Activated CD4-positive, alpha-beta memory T cell treated with anti-CD3 and anti-CD28 coated beads, Interleukin-2, amount 10 ng/mL, durations not matched to agents 7 days and 5 days (primary cell): ENCODE measurements at places on chromosomes 16 and 17. TPM values are rescaled to one million over a fixed set of nuclear protein-coding genes. Genes with fewer than 3 reads are reported as not detected.

The HOXB9 gene
- total RNA-seq, result 0.88 TPM

The ENPP7 gene
- 0.10 TPM for total RNA-seq

The RPA1 gene
- total RNA-seq, result 186 TPM

The TBC1D26 gene
- not detected for total RNA-seq

The CACNG3 gene
- total RNA-seq, result not detected

DNA sequence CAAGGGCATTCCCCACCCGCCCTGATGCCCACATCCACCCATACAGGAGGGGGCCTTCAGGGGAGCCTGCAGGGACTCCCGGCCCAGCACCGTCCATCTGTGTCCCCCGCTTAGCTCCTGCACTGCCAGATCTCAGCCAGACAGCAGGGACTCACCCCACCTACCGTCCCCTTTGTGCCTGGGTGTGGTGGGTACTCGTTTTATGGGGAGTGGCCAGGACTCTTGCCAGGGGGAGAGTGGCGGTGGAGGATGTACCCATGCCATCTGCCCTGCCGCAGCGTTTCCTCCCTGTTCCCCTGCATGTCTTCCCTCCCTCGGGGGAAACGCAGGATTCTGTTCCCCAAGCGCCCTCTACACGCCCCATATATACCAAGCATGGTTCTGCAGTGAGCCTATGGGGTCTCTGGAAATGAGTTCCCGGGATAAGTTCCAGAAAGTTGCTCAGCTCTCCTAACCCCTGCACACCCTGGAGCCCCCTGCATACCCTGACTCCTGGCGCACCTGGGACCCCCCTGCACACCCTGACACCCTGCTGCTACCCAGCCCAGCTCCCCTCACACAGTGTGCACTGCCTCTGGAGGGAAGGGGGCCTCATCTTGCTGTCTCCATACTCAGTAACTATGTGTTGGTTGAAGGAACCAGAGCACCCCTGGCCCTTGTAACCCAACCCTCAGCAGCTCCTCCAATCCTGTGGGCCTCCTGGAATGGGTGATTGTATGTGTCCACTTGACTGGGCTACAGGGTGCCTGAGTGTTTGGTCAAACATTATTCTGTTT lies 4.2 kb upstream of the MAFG start:
- no peak for DNase-seq

- DNase-seq, result no peak
Observed at GRCh38 chr17:40850293-40850972, 16.6 kb downstream of the KRT12 start.

DNA sequence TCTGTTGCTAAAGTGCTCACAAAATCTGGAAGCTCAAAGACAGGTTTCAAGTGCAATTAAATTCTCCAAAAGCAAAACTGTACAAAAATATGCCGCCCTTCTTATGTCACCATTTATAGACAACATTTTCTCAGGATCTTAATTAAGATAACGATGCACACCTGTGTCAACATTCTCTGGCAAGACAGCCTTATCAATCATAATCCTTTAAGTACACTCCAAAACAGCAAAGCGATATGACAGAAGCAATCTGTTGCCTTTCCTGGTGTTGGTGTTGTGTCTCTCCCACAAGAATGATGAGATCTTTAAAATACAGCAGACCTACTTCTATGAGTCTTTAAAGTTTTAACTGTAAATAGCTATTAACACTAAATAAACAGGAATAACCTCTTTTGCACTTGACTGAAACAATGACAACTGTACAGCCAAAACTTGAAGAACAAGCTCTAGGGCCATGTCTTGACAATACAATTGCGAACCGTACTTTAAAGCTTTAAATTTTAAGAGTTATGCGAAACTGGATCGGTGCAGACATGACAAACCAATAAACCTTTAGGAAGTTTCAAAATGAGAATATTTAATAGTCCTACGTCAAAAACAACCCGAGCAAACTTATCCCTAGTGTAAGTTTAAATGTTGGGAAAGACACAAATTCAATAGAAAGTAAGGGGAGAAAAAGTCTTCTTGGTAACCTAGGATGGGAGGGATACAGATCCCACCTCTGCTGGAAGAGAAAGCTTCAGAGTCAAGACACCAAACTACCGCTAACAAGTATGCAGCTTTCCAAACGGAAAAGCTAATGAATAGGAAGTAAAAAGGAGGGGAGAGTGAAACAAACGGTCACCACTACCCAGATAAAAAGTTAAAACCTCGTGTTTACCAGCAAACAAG lies 3.3 kb upstream of the IRX5 start:
- DNase-seq, result no peak

DNA sequence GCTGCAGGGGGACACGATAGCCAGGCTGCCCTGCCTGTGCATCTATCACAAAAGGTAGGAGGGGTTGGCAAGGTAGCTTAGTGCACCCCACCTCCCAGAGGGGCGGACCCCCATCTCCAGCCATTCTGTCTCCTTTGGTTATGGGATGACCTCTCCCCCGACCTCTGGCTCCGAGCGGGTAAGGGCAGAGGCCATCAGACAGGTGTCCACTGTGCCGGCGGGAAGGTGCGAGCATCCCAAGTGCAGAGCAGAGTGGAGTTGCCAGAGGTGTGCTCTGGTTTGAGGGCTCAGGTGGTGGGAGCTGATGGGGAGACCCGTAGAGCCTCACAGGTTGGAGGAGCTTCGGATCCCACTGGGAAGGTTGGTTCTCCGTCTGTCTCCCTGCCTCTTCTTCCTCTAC lies 11.7 kb downstream of the LDHD start:
- DNase-seq, result no peak

DNA sequence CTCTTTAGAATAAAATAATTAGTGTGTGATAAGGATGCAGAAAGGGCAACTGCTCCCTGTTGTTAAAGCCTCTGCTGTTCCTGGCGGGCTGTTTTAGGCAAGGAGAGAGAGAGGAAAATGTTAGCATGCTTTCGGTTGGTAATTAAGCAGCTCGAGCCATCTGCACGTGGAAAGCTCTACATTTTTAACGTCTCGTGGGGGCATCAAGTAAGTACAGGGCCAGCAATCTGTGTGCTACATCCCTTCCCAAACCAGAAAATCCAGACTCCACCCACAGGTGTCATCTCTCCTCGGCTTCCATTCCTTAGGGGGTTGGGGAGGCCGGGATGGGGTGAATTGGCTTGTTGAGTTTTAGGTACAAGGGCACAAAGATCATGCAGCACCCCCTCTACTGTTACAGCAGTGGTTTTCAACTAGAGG lies 62.4 kb upstream of the MARCHF10 start:
- DNase-seq, result no peak

- DNase-seq, result no peak
Observed at GRCh38 chr16:70508752-70509151, 14.6 kb downstream of the COG4 start.

- no peak for DNase-seq
Observed at GRCh38 chr17:39647256-39647655, 10.3 kb downstream of the STARD3 start.

- DNase-seq, result no peak
Observed at GRCh38 chr16:74500907-74501306, 79.6 kb upstream of the CLEC18B start.

DNA sequence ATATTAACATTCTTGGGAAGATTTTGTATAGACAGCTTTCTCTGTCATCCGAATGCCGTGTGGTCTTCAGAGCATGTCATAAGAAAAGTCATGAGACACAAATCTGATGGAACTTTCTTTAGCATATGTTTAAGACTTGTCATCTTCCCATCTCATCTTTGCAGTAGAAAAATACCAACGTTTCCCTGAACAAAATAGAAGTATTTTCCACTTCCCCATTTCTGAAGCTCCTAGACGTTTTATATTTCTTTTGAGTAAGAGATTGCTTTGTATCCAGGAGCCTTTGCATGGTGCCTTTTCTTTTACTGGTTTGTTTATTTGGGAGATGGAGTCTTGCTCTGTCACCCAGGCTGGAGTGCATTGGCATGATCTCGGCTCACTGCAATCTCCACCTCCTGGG lies 235.1 kb downstream of the PRKCA start:
- no peak for DNase-seq

GRCh38 chr17:43560461-43561427 lies 14.6 kb upstream of the ETV4 start:
- no peak for DNase-seq

DNA sequence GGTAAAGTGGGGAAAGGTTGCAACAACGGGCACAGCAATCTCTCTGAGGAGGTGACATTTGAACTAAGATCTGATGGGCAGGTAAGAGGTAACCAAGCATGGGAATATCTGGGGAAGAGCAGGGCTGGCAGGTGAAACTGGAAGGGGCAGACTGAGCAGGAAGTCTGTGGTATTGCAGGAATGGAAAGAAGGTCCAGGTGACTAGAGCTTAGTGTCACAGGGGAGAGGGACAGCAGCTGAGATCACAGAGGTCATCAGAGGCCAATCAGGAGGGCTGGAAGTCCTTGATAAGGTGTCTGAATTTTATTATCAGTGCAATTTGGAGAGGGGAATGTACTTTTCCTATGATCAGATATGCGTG lies 73.3 kb upstream of the DHX40 start:
- DNase-seq, result no peak

DNA sequence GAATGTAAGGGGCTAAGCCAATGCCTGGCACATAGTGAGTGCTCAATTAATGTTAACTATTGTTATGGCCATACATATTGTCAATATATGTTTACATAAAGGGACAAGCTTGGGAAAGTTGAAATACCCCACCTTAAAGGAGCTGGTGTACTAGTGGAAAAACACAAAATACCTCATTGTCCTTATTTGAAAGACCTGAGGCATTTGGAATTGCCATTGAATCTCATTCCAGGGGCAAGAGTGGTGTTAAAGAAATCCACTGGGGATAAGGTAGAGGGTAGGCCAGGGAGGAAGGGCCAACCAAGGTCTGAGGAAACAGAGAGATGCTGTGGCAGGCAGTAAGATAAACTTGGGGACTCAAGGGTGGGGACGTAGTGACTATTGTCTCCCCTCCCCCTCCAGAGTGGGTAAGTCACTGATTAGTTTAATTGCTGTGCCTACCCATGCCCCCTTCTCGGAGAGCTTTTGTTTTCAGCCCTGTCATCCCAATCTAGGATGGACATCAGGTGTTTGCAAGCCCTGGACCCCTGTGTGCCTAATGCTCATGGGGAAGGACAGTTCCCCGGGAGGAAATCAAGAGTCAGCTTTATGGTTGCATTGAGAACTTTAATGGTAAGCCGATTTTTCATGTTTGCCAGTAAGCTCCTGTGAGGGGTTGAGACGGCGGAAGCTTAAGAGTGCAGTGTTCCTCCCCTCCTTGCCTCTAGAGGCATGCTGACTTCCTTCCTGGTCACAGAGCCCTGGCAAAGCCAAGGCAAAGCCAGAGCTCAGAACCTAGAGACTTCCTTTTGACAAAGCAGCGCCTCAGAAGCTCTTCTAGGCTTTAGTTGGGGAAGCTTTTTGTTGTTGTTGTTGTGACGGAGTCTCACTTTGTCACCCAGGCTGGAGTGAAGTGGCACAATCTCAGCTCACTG lies 2.5 kb upstream of the HEATR9 start:
- DNase-seq, result peak; percentile 35

GRCh38 chr17:80169784-80170500 lies at the start of gene CARD14:
Gene CARD14, plus strand, starts transcription at chr17:80170030. Its CDS starts 11,409 bp downstream, at chr17:80181439.
- no peak for DNase-seq

DNA sequence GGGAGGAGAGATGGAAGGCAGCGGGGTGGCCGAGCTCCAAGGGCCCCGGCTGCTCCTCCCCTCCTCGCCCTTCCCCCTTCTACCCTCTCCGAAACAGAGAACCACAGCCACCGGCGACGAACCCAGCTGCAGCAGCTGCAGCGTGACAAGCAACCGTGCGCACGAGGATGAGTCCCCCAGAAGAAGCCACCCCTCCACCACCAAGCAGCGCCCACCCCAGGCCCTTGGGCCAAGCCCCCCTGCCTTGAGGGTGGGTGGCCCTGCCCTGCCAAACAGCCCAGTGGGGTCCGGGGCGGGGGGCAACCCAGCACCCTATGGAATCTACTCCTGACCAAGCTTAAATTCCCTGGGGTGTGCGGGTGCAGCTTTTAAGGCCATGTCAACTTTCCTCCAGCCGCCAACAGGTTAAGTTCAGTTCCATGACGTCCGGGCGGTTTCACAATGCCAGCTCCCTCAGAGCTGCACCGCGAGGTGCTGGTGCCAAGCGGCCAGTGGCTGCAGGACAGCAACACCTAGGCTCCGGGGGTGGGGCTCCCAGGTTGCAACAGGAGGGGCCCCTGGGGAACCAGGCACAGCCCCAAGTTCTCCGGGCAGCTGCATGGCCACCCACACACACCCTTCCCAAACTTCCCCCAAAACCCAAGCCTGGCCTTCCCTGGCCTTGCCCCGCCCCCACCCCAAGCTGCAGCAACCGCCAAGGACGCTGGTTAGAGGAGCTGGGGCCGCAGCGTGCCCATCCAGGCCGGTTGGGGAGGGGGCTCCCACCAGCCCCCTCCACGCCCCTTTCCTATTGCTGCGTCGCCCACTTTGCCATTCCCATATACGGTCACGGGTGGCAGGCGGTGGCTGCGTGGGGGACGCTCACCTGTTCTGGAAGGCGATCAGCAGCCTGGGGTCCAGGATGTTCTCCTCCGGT lies 2.0 kb downstream of the CBX4 start:
- DNase-seq, result peak; percentile 72

DNA sequence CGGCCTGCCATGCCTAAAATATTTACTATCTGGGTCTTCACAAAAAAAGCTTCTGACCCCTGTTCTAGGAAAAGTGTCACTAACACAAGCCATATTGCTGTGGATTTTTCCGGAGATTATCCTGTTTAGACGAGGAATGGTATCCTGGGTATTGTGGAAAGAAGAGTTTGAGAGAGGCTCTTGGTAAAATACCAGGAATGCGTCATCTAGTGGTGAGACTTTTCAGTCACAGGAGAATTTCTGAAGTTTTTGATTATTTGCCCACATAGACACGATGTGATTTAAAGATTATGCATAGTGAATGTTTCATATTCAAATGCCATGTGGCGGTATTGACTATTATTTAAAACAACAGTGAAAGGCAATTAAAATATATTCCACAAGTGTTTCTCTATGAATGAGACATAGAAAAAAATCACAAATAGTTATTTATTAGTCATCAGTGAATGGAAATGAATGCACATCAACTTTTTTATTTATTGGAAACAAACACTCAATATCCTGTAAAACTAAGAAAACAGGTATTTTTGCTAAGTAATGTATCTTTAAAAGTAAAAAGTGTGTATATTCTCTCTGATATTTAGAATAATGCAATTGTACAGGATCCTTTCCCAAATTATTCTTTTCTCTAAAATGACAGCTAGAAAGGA lies 7.8 kb downstream of the KRT28 start:
- no peak for DNase-seq

DNA sequence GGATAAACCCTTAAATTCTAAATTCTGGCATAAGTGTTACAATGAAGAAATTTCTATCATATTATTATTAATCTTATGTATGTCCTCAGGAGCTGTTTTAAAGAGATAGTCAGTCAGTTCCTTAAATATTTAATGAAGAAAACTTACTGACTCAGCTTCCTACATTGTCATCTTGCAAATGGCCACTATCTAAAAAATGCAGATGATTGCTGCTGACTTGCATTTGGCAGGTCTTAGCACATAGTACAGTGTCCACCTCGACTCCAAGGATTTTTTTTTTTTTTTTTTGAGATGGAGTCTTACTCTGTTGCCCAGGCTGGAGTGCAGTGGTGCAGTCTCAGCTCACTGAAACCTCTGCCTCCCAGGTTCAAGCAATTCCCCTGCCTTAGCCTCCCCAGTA lies 55.1 kb upstream of the CORO6 start:
- DNase-seq, result no peak

- DNase-seq, result no peak
Observed at GRCh38 chr16:77897831-77898605, 109.7 kb downstream of the VAT1L start.

GRCh38 chr17:81500047-81500446 lies 12.6 kb downstream of the ACTG1 start:
- DNase-seq, result no peak
